ENCODE measurements at places on chromosomes 13 and 19. TPM values are rescaled to one million over a fixed set of nuclear protein-coding genes. Genes with fewer than 3 reads are reported as not detected.

ZNF835 gene
- 4.6 TPM for total RNA-seq

GRCh38 chr13:99326012-99326411 lies 18.8 kb upstream of the GPR183 start:
- DNase-seq: no peak

DNA sequence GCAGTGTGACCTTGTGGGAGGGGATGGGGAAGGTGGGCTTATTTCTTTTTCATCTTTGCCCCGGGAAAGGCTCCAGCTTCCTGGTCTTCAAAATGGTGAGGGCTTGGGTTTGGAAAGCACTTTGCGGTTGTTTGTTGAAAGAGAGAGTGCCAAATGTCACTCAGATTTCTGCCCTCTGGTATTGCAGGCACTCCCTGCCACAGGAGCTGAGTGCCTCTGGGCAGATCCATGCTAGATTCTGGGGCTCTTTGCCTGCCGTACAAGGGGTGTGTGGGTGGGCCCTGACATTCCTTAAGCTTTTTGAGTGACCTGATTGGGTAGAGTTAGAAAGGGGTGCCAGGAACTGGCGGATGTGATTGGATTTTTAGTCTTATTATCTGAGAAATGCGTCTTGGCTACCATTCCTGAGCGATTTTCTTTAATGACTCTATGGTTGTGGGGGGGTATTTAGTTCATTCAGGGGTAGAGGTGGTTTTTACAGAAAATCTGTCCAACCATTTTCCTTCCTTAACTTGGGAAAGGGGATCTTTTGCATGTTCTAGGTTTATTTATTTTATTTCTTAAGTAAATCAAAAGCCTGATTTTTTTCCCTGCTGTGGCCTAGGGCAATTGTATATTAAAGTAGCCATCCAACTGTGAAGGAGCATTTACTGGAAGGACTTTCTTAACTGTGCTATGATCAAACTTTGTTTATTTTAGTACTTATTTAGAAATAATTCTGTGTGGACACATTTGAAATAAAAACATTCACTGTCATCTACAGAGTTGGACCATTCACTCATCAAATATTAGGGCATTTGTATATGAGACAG lies 3.2 kb downstream of the ARHGAP35 start:
- no peak for DNase-seq

GRCh38 chr19:41356984-41357739 lies 3.4 kb upstream of the TGFB1 start:
- no peak for DNase-seq

- no peak for DNase-seq
Measured at GRCh38 chr19:7242601-7243258, 51.5 kb downstream of the INSR start.
